Endothelial cell (in vitro differentiated cells): ENCODE measurements at places on chromosomes 1 and 21. TPM values are rescaled to one million over a fixed set of nuclear protein-coding genes. Genes with fewer than 3 reads are reported as not detected.

GRCh38 chr1:95561346-95561745 is 327.3 kb downstream of the RWDD3 start:
- no peak overlapping the region for H3K27ac ChIP-seq
- no peak overlapping the region for H3K4me3 ChIP-seq
- H3K36me3 ChIP-seq = peaks cover 4% of the 10 kb centered on the region
- H3K4me1 ChIP-seq = no peaks in the 10 kb centered on the region

GRCh38 chr1:176136891-176137290 is 70.2 kb downstream of the COP1 start:
- peaks cover 5% of the 10 kb centered on the region for H3K36me3 ChIP-seq
- H3K27me3 ChIP-seq = no peaks in the 10 kb centered on the region
- H3K4me3 ChIP-seq = no peak overlapping the region
- no peaks in the 10 kb centered on the region for H3K4me1 ChIP-seq

GRCh38 chr1:153627715-153628626 is at the start of gene S100A1:
Gene S100A1, plus strand, starts transcription at chr1:153628434. Its CDS starts 2,088 bp downstream, at chr1:153630522.
- peaks cover 49% of the 10 kb centered on the region for H3K4me1 ChIP-seq
- H3K36me3 ChIP-seq = peaks cover 22% of the 10 kb centered on the region
- DNase-seq = no peak
- H3K27me3 ChIP-seq = peaks cover 17% of the 10 kb centered on the region
- H3K27ac ChIP-seq = peak within 1 kb of the TSS; percentile 93

- peaks cover 19% of the 10 kb centered on the region for H3K4me1 ChIP-seq
- H3K27ac ChIP-seq = no peak overlapping the region
- H3K27me3 ChIP-seq = peaks cover 10% of the 10 kb centered on the region
- H3K36me3 ChIP-seq = peaks cover 6% of the 10 kb centered on the region
- no peak for DNase-seq
- peak overlapping the region; percentile 5 for H3K4me3 ChIP-seq
Observed at GRCh38 chr1:84508510-84508909, 2.1 kb upstream of the GNG5 start.

DNA sequence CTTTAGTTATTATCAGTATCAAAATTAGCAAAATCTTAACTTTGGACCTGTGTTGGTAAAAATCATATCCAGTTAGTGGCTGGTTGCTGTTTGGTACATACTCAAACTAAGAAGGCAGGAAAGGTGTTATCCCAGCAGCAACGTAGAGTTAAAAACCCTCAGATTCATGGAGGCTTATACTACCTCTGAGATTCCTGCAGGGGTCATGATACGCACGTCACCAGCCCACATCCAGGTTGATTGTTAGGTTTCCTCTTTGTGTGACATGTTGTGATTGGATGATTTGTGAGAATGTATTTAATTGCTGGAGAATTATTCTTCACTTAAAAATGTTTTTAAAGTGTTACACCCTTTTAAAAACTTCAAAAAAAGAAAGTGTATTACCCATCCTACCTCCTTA is 423.3 kb upstream of the ADGRL2 start:
- no peaks in the 10 kb centered on the region for H3K4me1 ChIP-seq
- peak; percentile 10 for DNase-seq
- H3K27me3 ChIP-seq = peaks cover 2% of the 10 kb centered on the region
- H3K36me3 ChIP-seq = no peaks in the 10 kb centered on the region
- no peak overlapping the region for H3K4me3 ChIP-seq
- H3K27ac ChIP-seq = no peak overlapping the region

GRCh38 chr1:163361123-163361934 is 39.6 kb downstream of the NUF2 start:
- H3K4me1 ChIP-seq = no peaks in the 10 kb centered on the region
- no peak overlapping the region for H3K27ac ChIP-seq
- H3K27me3 ChIP-seq = peaks cover 2% of the 10 kb centered on the region

- no peaks in the 10 kb centered on the region for H3K36me3 ChIP-seq
- no peak overlapping the region for H3K4me3 ChIP-seq
- peaks cover 9% of the 10 kb centered on the region for H3K4me1 ChIP-seq
- H3K27me3 ChIP-seq = no peaks in the 10 kb centered on the region
- no peak for DNase-seq
- no peak overlapping the region for H3K27ac ChIP-seq
Observed at GRCh38 chr1:196493881-196494280, 114.4 kb downstream of the KCNT2 start.

GRCh38 chr21:41322496-41323382 is 6.1 kb downstream of the FAM3B start:
- no peaks in the 10 kb centered on the region for H3K36me3 ChIP-seq
- H3K27me3 ChIP-seq = peaks cover 5% of the 10 kb centered on the region
- DNase-seq = no peak
- H3K27ac ChIP-seq = no peak overlapping the region

GRCh38 chr1:228176024-228176395 is 10.4 kb downstream of the IBA57 start:
- H3K4me1 ChIP-seq = peaks cover 3% of the 10 kb centered on the region
- no peak overlapping the region for H3K4me3 ChIP-seq
- DNase-seq = no peak

- H3K4me3 ChIP-seq = no peak overlapping the region
- H3K36me3 ChIP-seq = no peaks in the 10 kb centered on the region
- peak; percentile 38 for DNase-seq
- no peak overlapping the region for H3K27ac ChIP-seq
- peaks cover 2% of the 10 kb centered on the region for H3K27me3 ChIP-seq
Observed at GRCh38 chr1:102191723-102192122, 195.0 kb upstream of the OLFM3 start.

GRCh38 chr1:205294175-205294917 is 27.2 kb downstream of the NUAK2 start:
- no peaks in the 10 kb centered on the region for H3K36me3 ChIP-seq
- H3K27ac ChIP-seq = peak overlapping the region; percentile 68
- no peak overlapping the region for H3K4me3 ChIP-seq

GRCh38 chr1:150152772-150153456 is 3.2 kb downstream of the PLEKHO1 start:
- H3K4me1 ChIP-seq = peaks cover 44% of the 10 kb centered on the region
- H3K36me3 ChIP-seq = peaks cover 55% of the 10 kb centered on the region
- H3K4me3 ChIP-seq = peak overlapping the region; percentile 59

DNA sequence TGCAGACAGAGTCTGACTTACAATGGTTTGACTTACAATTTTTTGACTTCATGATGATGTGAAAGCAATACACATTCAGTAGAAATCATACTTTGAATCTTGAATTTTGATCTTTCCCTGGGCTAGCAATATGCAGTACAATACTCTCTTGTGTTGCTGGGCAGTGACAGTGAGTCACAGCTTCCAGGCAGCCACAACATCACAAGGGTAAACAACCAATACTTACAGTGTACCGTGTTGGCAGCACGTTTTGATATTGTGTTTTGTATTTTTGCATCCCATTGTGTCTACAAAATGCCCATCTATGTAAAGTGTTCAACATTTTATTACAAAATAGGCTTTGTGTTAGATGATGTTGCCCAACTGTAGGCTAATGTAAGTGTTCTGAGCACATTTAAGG is 150.9 kb downstream of the NTMT2 start:
- no peak overlapping the region for H3K27ac ChIP-seq
- no peaks in the 10 kb centered on the region for H3K4me1 ChIP-seq
- H3K4me3 ChIP-seq = no peak overlapping the region
- H3K36me3 ChIP-seq = no peaks in the 10 kb centered on the region
- H3K27me3 ChIP-seq = no peaks in the 10 kb centered on the region

DNA sequence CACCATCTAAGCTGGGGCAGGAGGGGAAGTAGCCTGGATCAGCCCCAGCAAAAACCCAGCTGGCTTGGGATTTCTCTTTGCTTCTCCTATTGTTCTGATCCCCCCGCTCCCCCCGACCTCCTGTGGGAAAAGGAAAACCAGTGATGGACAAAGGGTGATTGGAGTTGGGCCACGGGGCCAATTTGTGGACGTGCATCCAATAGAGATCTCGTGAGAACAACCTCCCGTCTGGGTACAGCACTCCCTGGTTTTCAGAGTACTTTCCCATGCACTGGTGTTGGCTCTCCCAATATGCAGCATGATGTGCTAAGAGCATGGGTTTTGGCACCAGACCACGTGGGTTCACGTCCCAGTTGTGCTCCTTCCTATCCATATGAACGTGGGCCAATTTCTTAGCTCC is 9.0 kb downstream of the BLACAT1 start:
- peaks cover 10% of the 10 kb centered on the region for H3K27me3 ChIP-seq
- no peak overlapping the region for H3K4me3 ChIP-seq
- H3K4me1 ChIP-seq = peaks cover 63% of the 10 kb centered on the region

SASS6 gene
- total RNA-seq = 6.1 TPM

SWT1 gene
- 11.5 TPM for total RNA-seq

S100A16 gene
- total RNA-seq = 363 TPM

CNR2 gene
- total RNA-seq = not detected

HTR6 gene
- not detected for total RNA-seq

SLC44A3 gene
- 2.7 TPM for total RNA-seq

SPRR1A gene
- not detected for total RNA-seq

VHLL gene
- not detected for total RNA-seq
